Activated CD4-positive, alpha-beta T cell treated with anti-CD3 and anti-CD28 coated beads, Interleukin-2, amount 50 U/mL, for 4 hours (primary cell): ENCODE measurements at places on chromosomes 5 and 9.

GRCh38 chr5:84255315-84255714 is 129.4 kb downstream of the EDIL3 start:
- DNase-seq, result no peak

GRCh38 chr9:97908705-97909104 is 13.6 kb downstream of the TRMO start:
- no peak for DNase-seq

- DNase-seq, result no peak
Observed at GRCh38 chr5:157203417-157203816, 22.8 kb downstream of the ITK start.

- no peak for DNase-seq
Observed at GRCh38 chr5:52893105-52893504, 96.0 kb upstream of the ITGA2 start.

DNA sequence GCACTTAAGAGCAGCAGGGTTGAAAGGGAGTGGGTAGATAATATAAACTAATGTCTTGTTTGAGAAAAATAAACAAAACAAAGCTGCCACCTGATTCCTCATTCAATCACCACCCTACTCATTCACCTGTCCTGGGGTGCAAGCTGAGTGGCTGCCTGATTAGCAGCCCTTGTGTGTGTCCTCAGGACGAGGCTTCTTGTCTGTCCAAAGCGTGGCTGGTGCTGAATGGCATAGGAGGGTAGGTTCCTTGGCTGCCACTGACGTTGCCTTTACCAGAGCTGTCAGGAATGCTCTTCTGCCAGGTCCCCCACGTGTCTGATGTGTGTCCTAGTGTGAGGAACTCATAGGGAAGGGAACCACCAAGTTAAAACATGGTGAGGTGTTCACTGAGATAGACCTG is 146.6 kb upstream of the SLC24A2 start:
- no peak for DNase-seq

DNA sequence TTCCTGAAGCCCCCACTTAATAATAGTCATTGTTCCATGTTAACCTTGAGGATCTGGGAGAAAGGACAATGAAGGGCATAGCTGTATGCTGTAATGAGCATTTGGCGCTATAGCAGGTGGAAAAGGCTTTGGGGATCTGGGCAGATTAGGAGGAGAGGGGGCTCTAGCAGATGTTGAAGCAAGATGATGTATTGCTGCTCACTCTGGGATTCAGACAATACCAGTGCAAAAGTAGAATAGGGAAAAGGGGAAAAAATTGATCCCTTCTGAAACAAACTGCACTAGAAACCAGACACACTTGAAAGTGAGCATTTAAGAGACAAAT is 575.3 kb upstream of the MEF2C start:
- no peak for DNase-seq

GRCh38 chr9:7656636-7657035 is 142.9 kb downstream of the DMAC1 start:
- no peak for DNase-seq

GRCh38 chr9:136171009-136171800 is 33.7 kb downstream of the LHX3 start:
- no peak for DNase-seq

DNA sequence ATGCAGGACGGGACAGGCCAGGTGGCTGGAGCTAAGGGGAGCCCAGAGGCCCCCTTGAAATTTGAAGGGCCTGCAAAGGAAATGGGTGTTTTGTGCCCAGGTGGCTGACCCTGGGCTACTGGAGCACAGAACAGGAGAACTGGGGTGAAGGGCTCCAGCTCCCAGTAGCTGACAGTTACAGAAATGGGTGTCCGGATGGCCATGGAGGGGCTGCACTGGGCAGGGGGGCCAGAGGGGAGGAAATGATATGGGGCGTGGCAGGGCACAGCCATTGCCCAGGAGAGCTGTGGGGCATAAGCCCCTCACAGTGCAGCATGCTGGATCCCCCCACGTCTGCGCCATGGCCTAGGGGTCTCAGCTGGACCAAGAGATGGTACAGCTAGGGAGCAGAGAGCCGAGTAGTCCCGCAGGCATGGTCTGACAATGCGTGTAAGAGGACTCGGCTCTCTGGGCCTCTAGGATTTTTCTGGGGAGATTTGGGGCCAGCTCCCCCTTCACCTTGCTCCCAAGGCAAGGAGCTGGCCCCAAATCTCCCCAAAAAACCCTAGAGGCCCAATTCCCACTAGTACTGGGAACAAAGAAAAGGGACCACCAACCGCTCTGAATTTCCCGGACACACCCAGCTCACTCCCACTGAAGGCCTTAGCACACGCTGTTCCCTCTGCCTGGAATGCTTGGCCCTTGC is 7.9 kb upstream of the CARD19 start:
- no peak for DNase-seq

DNA sequence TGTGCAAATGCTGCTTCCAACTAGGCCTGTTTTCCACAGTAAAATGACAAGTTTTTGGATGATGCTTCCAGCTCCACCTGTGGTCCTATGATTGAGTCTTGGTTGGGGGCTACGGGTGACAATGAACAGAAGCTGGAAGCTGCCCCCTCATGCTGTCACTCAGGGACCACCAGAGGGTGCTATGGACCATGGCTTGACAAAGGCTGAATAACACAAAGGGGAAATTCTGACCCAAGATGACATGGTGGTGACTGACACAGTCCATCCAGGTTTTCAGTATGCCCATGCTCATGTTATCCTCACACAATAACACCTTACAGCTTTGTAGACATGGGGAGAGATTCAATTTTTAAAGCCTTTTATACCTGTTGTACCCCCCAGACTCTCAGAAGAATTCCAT is 23.9 kb upstream of the SAP30L start:
- DNase-seq, result no peak

DNA sequence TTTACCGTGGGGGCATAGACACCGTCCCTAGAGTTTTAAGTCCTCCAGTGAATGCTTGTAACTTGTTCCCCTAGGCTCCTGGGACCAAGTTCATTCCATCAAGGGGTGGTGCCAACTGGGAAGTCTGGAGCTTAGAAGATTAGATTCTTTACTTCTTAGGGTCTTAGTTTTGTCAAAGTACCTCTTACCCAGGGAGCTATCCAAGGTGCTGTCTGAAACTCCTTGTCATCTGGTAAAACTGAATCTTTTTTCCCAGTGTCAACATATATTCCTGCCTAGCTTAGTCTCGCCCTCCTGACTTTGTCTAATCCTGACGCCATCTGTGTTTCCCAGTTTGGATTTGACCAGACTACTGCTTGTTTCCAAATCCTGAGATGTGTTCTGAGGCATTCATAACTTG is 41.6 kb downstream of the MAMDC2 start:
- no peak for DNase-seq

DNA sequence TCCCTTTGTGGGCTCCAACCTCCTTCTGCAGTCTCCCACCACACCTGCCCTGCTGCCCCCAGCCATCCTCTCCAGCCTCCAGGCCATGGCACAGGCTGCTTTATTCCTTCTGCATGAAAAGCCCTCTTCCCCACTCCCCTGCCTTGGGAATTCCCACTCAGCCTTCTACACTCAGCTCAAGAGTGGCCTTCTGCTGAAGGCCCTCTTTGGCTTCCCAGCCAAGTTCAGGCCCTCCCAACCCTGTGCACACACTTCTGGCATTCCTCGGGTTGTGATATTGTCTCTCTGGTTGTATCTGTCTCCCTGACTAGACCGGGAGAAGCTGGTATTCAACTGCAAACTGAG is 5.7 kb downstream of the SHB start:
- no peak for DNase-seq

DNA sequence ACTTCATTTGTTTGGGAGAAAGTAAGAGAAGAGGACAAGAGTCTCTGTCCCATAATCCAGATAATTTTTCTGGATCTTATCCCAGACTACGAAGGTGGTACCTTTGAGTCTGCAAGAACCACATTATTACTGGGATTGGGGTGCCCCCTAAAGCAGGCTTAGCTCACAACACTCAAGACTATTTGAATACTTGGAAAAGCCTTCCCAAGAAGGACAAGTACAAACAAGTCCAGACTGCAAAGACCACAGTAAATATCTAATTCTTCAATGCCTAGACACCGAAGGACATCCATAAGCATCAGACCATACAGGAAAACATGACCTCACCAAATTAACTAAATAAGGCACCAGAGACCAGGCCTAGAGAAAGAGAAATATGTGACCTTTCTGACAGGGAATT is 40.2 kb upstream of the TMED7 start:
- DNase-seq, result no peak

GRCh38 chr9:11663913-11664312 is 1029.3 kb upstream of the TYRP1 start:
- no peak for DNase-seq

DNA sequence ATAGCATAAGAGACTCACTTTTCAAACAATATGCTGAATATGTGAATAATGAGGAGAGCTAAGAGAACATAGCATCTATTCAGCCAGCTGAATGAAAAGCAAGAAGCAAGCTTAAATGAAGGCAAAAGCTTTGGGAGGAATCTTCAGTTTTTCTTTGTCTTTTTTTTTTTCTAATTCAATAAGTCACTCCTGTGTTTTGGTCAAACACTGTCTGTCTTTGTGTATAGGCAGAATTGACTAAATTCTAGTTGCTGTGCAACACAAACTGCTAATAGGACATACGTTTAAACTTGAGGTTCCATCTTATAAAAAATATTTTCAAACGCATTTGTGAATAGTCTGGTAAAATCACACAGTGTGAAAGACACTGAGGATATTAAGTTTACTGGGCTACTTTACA is 156.9 kb upstream of the KCNN2 start:
- no peak for DNase-seq

GRCh38 chr9:101604296-101604695 is 9.5 kb upstream of the PPP3R2 start:
- no peak for DNase-seq

- no peak for DNase-seq
Observed at GRCh38 chr5:15787681-15788080, 287.7 kb downstream of the FBXL7 start.

GRCh38 chr9:81259896-81260295 is 429.5 kb downstream of the TLE1 start:
- DNase-seq, result no peak

GRCh38 chr5:98651715-98652114 is 121.7 kb upstream of the RGMB start:
- DNase-seq, result no peak

GRCh38 chr9:71955300-71955915 is 44.0 kb downstream of the C9orf85 start:
- no peak for DNase-seq

GRCh38 chr9:110065532-110065931 is 142.4 kb downstream of the C9orf152 start:
- no peak for DNase-seq

DNA sequence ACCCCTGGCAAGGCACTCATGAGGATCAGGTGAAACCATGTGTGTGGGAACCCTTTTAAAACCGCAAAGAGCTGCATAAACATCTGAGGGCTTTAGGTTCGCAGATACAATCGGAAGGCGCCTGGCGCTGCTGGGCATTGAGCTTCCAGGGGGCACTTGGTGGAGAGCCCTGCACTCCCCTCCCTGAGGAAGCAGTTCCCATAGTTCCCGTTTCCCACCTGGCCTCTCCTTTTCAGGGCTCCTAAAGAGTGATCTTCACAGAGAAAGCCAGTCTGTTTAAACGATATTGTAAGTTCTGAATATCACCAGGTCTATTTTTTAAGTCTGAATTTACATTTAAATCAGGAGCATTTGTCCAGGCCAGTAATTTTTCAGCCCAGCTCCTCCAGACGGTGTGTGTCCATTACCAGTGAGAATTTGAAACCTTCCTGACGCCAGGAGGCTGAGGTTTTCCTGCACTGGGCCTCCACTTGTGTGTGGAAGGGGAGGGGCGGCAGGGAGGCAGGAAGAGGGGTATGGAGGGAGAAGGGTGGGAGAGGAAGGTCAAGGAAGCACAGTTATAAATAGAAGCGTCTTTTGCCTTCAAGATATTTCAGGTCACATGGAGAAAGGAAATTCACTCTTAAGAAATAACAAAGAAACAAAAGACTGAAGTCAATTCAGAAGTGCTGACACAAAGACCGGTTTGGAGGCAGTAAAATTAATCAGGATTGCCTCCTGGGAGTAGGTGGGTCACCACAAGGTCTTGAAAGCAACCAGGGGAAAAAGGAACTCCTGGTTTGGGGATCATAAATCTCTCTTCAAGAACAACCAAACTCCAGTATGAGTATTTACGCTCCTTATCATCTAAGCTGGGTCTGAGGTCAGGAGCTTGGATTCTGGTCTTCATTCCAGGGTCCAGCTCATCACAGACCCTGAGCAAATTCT is 14.3 kb upstream of the MGAT1 start:
- DNase-seq, result no peak

GRCh38 chr5:158746979-158747378 is 352.7 kb downstream of the EBF1 start:
- DNase-seq, result no peak

GRCh38 chr5:3837506-3837905 is 241.9 kb downstream of the IRX1 start:
- no peak for DNase-seq

DNA sequence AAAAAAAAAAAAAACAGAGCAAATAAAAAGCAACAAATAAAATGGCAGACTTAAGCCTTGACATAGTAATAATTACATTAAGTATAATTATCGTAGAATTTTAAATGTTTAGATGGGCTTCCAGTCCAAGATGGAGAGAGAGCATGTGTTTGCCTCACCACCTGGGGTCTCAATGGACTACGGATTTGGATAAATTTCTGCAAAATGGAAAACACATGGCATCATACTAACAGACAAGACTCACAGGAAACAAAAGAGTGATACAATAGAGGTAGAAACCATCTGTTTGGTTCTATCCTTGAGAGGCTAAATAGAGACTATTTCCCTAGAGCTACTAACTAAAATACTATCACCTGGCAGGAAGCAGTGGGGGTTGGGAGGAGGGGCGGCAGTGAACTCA is 144.3 kb downstream of the MUSK start:
- DNase-seq, result no peak

DNA sequence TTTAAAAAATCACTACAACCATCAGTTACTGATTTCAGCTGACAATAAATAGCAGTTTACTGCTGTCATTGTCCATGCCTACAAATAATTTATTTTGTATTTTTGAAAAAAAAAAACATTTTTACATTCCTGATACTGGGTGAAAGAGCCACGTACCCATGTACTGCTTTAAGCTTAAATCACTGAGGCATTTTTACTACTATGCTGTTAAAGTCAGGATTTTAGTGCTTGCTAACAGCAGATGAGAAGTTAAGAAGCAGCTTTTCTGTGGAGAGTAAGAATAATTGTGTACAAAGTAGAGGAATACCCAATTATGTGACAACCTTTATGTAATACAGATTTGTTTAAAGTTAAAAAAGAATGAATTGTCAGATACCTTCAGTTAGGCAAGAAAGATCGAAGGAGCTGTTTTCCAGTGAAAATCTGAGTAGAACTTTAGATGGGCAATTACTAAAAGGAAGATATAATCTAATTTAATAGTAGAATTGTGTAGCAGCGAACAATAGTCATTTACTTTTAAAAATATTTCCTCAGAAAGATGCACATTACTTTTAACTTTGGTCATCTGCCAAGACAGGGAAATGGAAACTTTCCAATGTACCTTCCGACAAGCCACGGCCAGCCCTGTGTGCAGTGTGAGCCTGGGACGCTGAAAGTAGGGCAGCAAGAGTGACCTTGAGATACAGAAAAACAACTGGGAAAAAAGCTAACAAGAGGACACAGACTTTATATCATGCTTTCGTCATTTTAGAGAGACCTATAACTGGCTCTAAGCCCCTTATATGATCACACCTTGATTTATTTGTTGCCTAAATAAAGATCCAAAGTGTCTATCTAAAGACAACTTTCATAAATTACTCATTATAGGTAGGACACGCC is 39.9 kb downstream of the RHOBTB3 start:
- no peak for DNase-seq

- DNase-seq, result no peak
Observed at GRCh38 chr9:97851446-97851883, 1.6 kb upstream of the FOXE1 start.

GRCh38 chr9:70589571-70590314 is 175.3 kb upstream of the KLF9 start:
- no peak for DNase-seq
